ENCODE measurements at places on chromosomes 11 and 22.

DNA sequence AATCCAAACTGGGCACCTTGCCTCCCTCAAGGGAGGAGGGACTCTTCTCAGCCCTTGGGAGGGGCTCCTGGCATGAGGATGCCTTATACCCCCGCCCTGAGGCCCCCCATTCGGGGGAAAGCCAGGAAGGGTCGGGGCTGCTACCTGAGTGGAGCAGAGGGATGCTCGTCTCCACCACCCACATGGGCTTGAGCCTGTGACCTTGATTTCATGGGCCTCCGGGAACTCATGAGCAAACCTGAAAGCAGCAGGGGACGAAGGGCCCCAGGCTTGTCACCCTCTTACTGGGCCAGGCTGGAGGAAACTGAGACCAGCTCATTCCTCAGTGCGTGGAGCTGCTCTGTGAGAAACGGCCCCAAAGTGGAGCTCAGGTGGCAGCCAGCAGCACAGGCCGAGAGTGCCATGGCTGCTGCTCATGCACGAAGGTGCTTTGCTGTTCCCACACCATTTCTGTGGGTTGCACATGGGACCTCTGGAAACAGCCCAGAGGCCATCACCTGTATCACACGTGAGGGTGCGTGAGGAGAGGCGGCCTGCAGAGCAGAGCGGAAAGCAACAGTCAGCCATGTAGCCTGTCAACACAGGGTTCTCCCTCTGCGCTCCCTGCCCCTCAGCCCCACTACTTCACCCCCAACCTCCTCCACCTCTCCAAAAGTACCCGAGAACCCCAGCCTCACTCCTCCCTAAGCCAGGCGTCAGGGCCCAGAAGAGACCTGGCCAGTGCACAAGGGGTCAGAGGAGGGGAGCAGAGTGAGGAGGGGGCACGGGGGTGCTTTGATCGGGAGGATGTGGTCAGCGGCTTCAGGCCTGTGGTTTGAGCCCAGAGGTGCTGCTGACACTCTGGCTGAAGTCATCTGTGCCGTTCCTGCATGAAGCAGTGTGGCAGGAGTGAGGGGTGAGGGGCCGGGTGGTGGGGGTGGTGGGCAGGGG is 14.1 kb upstream of the IL2RB start:
- no peak for DNase-seq

DNA sequence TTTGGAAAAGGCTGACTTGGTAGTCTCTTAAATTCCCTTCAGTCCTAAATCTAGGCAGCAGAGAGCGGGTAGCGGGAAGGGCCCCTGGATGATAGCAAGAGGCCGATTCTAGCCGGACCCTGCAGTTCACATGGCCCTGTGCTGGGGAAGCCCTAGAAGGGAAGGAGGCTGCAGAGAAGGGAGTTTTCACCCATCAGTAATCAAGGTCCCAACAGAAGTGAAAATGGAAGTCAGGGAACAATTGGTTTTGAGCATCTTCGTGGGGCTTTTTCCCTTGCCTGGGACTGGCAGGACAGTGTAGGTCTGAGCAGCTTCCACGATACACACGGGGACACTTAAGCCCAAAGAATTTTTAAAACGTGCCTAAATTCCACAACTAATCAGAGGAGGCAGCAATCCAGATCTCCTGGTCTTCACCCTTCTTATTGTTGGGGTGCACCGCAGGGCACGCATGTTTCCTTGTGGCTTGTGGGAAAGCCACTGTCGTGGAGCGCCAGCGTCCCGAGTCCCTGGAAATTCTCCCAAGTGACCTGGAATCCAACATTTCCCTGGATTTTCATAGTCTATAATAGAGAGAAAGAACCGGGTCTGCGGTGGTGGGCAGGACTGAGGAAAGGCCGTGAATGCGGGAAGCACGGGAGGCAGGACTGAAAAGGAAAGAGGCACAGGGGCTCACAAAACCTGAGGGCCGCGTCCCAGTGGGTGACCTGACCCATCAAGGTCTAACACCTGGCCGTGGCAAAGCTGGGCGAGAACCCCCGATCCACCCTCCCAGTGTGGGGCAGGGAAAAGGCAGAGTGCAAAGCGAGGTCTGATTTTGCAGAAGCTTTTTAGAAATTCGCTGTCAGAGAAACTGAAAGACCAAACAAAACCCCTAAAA is 846 bp upstream of the OAF start:
- no peak for DNase-seq

DNA sequence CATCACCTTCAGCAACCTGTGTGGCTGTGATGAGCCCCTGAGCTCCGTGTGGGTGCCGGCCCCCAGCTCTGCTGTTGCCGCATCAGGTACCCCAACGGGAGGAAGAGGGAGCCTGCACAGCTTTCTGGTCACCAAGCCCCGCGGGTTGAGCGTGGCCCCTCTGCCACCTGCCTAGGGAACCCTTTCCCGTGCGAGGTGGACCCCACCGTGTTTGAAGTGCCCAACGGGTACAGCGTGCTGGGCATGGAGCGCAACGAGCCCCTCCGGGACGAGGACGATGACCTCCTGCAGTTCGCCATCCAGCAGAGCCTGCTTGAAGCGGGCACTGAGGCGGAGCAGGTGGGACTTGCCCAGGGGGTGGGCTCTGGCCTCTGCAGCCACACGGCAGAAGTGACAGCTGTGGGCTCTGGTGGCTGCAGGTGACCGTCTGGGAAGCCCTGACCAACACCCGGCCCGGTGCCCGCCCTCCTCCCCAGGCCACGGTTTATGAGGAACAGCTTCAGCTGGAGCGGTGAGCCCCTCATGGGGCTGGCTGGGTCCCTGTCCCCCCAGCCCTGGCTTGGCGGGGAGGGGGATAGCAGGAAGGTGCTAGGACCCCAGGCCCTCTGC is 1.9 kb upstream of the SSH3 start:
- DNase-seq: no peak

- DNase-seq: no peak
Observed at GRCh38 chr11:70193411-70194292, 9.4 kb upstream of the FADD start.

- no peak for DNase-seq
Observed at GRCh38 chr11:115287266-115287665, 216.9 kb downstream of the CADM1 start.

DNA sequence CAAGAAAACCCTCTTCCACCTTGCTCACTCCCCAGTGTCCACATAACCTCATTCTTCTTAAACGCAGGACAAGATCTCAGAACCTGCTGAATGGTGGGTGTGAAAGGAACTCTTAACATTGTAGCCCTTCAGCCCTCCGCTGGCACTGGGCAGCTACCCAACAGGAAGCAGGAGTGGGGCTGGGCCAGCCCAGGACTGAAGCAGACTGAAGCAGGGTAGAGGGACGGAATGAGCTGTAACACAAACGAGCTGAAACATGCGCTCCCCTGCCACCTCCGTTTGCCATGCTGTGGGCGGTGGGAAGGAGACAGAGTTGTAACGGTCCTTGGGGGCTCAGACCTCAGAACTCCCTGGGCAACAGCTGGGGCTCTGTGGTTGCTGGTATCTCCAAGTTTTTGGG is 23.6 kb downstream of the NPAT start:
- DNase-seq: no peak

- no peak for DNase-seq
Observed at GRCh38 chr22:40441761-40442390, 71.5 kb downstream of the SGSM3 start.

DNA sequence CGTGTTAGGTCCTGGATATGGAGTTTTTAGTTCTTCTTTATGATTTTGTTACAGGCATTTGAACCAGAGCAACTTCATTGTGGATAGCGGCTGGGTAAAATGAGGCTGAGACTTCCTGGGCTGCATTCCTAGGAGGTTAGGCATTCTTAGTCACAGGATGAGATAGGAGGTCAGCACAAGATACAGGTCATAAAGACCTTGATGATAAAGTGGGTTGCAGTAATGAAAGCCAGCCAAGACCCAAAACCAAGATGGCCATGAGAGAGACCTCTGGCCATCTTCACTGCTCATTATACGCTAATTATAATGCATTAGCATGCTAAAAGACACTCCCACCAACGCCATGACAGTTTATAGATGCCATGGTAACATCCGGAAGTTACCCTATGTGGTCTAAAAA is 23.4 kb upstream of the CLMP start:
- no peak for DNase-seq

DNA sequence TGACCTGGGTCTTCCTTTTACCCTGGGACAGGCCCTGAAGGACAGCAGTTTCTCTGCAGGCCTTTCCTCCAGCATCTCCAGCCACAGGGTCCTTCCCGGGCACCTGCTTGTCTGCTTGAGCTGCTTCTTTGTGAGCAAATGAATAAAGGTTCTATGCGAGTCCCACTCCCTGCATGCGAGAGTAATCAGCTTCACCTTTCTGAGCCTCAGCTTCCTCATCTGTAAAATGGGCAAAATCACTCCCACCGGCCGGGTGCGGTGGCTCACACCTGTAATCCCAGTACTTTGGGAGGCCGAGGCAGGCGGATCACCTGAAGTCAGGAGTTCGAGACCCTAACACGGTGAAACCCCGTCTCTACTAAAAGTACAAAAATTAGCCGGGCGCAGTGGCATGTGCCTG is 31.1 kb downstream of the IFT27 start:
- DNase-seq: no peak

DNA sequence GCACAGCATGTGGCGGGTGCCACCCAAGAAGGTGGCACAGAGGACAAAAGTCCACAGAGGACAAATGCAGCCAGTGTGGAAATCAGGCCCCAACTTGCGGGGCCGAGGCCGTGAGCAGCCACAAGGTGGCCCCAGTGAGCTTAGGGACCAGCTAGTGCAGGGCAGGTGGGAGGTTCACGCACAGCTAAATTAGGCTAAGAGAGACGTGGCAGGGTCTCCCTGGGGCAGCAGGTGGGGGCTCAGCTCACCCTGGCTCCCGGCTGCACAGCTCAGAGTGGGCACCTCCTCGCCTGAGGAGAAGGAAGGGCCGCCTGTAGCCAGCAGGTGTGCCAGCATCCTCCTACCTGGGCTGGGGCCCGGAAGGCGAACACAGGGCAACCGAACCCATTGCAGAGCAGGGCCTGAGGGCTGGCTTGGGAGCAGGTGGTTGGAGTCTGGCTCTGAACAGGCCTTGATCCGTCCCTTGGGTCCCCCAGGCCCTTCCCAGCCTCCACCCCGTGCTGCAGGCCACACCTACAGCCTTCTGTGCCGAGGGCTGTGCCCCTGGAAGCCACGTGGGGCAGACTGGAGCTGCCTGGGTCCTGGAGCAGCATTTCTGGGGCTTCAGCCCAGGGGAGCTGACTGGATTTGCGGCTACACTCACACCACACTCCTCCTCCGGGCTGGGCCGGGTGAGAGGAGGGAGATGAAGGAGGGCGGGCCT is 26.1 kb upstream of the CELSR1 start:
- peak; percentile 41 for DNase-seq

DNA sequence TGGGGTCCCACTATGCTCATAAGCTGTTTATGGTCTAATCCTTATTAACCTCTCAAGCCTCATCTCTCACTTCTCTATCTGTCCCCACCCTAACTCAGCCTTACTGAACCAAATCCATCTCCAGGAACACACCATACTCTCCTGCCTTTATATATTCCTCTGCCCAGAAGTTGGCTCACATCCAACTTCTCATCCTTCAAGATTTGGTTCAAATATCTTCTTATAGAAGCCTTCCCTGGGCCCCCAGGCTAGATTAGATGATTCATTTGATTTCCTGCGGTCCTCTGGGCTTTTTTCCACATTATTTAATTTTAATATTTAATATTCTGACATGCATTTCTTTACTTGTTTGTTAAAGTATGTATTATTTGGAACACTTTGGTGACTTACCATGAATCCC is 23.2 kb downstream of the MEI1 start:
- no peak for DNase-seq

GRCh38 chr11:65066805-65067291 is 8.5 kb upstream of the NAALADL1 start:
- DNase-seq: no peak

DNA sequence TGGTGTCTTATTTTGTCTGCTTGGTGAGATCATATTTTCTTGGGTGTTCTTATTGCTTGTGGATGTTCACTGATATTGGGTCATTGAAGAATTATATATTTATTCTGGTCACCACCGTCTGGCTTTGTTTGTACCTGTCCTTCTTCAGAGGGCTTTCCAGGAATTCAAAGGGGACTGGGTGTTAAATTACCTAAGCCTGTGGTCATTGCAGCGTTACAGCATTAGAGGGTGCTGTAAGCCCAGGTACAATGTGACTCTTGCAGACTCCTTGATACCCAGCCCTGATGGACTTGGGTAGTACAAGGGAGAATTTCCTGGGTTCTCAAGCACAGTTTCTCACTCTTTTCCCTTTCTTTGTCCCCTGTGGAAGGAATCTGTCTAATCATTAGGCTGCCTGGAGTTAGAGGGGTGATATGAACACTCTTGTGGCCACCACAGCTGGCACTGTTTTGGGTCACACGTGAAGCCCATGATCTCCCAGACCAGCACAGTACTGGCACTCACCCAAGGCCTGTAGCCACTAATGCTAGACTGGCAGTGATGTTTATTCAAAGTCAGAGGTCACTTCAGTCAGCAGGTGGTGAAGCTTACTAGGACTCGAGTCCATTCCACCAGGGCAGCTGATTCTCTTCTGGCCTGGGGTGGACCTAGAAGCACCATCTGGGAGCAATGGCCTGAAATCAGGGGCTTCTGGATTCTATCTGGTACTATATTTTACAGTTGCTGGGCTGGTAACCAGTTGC is 56.1 kb upstream of the NARS2 start:
- no peak for DNase-seq

GRCh38 chr22:28414913-28415312 is 264.7 kb downstream of the TTC28 start:
- no peak for DNase-seq

DNA sequence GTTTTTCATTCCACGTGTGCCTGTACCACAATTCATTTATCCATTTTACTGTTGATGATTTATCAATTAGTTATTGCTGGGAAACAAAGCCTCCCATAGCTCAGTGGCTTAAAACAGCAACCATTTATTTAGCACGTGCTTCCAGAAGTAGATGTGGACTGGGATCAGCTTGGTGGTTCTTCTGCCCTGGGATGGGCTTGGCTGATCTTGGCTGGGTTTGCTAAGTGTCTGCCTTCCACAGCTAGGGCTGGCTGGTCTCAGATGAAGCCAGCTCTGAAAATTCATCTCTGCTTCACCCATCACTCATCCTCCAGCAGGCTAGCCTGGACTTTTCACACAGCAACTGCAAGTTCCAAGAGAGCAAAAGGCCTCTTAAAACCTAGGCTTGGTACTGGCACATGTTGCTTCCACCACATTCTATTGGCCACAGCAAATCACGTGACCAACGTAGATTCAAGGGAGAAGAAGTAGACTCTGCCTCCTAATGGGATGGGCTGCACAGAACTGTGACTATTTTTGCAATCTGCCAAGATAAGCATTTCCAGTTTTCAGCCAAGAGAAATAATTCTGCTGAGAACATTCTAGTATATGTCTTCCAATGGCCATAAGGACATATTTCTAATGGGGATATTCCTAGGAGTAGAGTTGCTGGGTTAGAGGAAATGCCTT is 124.9 kb downstream of the MN1 start:
- no peak for DNase-seq

DNA sequence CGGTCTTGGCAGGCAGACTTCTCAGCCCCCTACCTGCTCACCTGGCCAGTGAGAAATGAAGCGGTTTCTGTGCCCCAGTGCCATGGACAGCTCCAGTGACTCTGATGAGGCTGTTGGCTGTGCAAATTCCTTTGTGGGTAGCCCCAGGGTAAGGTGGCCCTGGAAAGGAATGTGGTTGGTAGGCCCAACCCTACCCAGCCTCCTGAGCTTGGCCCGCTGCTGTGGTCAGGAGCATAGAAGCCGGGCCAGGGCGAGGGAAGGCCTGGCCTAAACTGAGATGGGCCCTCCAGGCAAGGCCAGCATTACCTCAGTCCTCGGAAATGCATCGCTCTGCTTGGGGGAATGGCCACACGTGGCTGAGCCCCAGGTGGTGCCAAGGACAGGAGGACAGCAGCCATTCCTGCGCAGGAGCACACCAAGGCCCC is 16.9 kb downstream of the DAGLA start:
- DNase-seq: no peak

GRCh38 chr11:12674571-12674935 is 332 bp downstream of the TEAD1 start:
- no peak for DNase-seq

GRCh38 chr11:776561-777287 is 563 bp downstream of the GATD1 start:
- DNase-seq: no peak
